ENCODE measurements at places on chromosomes 5 and 9.

DNA sequence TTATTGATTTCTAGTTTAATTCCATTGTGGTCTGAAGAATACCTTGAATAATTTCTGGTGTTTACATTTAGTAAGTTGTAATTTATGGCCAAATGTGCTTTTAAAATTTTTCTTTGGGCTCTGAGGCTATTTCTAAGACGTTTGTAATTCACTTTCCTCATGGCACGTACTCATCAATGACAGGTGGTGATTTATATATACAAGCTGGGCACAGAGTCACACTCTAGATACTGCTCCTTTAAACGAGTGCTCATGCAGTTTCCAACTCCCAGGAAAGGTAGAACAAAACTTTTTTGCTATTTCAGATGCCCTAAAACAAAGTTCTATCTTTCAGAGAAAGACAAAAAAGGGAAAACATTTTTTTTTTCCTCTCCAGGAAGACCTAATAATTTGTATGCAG is 146.9 kb downstream of the AUH start:
- DNase-seq, result no peak

- DNase-seq, result no peak
Measured at GRCh38 chr5:14225173-14225834, 82.2 kb downstream of the TRIO start.

DNA sequence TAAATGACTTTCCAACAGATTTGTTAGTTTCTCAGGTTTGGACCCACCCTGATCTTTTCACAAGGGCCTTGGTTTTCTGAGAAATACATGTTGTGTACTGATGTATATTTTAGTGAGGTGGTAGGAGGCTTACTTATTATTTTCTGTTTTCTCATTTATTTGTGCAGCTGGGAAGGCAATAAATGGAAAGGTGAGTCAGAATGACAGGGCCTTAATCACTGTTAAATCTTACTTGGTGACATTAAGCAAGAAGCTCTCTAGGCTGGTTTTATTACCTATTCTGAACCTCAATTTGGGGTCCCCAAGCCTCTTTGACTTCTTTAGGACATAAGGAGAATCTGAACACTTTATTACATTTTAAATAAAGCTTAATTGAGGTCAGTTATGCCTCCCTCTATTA is 214.0 kb upstream of the DAB2 start:
- DNase-seq, result no peak

GRCh38 chr5:149829954-149830353 is 99.8 kb downstream of the PPARGC1B start:
- DNase-seq, result no peak

DNA sequence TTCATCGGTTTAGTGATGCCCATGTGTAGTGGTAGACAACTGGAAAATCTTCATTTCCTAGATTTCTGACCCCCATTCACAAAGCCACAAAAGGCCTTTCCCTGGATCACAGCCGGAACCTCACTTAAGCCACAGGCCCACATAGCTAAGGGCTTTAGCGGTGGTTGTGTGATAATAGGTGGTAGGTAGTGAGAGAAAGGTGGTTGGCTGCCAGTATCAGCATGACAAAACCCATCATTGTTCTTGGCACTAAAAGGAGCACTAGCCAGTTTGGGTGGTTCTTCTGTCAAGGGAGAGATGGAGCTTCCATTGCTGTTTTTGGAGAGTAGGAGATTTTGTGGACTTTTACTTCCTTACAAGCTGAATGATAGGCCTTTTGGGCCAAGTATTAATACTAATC is 9.7 kb upstream of the SLC36A2 start:
- DNase-seq, result no peak

- no peak for DNase-seq
Measured at GRCh38 chr9:89621031-89621430, 16.2 kb downstream of the GADD45G start.

- no peak for DNase-seq
Measured at GRCh38 chr9:116020146-116020545, 133.4 kb upstream of the PAPPA start.

DNA sequence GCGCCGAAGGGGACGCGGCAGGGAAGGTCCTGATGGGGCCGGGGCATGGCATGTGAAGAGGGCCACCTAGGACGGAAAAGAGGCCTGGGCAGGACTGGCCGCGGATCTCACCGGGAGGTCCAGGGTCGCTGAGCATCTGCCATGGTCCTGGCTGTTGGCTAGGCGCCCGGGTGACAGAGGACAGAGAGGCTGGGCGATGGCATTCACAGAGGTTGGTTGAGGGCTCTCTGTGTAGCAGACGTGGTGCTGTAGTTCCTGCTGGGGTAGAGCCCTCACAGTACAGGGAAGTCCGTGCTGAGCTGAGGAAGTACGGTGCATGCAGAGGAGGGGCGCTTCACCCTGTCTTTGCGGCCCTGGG is 427 bp downstream of the PCYOX1L start:
- DNase-seq, result peak; percentile 32

DNA sequence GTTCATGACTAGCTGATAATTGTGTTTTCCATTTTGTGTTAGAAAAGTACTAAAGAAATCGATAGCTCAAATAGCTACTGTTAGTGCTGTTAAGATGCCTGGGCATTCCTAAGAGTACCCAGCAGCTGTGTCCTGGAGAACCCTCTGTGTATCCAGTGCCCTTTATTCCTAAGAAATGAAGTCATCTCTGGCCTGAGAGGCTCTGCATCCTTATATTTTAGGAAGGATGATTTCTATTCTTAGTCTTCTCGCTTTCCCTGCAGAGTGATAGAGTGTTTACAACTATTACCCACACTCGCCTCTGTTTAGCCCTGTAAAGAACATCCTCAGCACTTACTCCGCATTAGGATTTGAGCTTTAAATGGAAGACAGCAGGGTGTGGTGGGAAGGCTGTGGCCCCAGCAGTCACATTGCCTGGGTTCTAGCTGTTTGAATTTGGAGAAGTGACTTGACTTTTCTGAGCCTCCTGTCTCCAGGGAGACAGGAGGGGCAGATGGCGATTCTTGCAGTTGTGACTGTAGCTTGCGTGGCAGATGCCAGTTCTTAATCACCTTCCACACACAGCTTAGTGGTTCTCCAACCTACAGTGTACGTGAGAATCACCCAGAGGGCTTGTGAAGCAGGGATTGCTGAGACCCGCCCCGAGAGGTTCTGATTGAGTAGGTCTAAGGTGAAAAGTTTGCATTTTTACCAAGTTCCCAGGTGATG is 177.2 kb upstream of the PITX1 start:
- no peak for DNase-seq

GRCh38 chr9:26742828-26743476 is 149.7 kb downstream of the CAAP1 start:
- DNase-seq, result no peak

Measured in dorsolateral prefrontal cortex (tissue), 122 donors.